Activated CD4-positive, alpha-beta memory T cell treated with anti-CD3 and anti-CD28 coated beads, Interleukin-2, amount 10 ng/mL, durations not matched to agents 7 days and 5 days (primary cell): ENCODE measurements at places on chromosomes 16 and 17.

GRCh38 chr17:72397687-72398086, 276.9 kb downstream of the SOX9 start:
- DNase-seq: no peak

GRCh38 chr17:72840019-72840418, 252.5 kb downstream of the SLC39A11 start:
- no peak for DNase-seq

GRCh38 chr16:65457084-65457483, 335.2 kb upstream of the CDH11 start:
- DNase-seq: no peak

- DNase-seq: peak; percentile 26
Measured at GRCh38 chr16:12081048-12081404, 104.5 kb downstream of the SNX29 start.

DNA sequence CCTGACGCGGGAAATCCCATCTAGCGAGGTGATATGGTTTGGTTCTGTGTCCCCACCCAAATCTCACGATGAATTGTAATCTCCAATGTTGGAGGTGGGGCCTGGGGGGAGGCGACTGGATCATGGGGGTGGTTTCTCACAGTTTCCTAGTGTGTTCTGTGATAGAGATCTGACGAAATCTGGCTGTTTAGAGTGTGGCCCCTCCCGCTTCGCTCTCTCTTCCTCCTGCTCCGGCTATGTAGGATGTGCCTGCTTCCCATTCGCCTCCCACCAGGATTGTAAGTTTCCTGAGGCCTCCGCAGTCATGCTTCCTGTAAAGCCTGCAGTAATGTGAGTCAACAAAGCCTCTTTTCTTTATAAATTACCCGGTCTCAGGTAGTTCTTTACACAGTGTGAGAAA, 31.6 kb downstream of the IFT140 start:
- no peak for DNase-seq

- no peak for DNase-seq
Measured at GRCh38 chr16:89174055-89174827, 2.7 kb downstream of the CDH15 start.

DNA sequence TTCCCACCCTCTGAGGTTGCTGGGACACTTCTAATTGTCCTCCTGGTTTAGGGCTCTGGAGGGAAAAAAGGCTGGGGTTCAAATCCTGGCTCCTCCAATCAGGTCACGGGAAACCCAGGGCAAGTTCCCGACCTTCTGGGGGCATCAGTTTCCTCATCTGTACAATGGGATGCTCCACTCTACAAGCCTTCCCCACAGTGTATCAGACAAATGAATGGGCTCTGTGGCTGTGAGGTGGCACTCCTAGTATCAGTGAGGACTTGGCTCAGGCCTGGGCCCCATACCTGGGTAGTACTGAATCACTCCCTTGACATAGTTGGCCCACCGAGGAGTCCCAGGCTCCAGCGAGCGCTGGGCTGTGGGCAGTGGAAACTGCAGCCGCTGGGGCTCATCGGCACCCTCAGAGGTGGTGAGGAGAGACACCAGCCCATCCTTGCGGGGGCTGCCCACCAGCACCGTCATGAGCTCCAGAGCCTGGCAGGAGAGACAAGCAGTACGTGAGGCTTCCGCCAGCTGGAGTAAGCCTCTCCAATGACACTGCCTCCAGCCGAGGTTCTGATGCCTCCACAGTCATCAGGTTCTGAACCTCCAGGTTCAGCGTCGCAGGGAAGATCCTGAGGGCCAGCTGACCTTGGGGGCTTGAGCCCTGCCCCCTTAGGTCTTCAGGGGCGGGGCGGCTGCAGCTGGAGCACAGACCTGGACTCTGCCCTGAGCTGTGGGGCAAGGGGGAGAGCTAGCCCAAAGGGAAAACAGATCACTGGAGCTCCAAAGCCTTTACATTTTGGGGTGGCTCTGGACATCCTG, 1.2 kb downstream of the GALK1 start:
- DNase-seq: no peak

GRCh38 chr17:49646391-49647255, 31.3 kb downstream of the SPOP start:
- peak; percentile 38 for DNase-seq
